ENCODE measurements at places on chromosomes 1 and 21.

GRCh38 chr1:19375631-19376400, 63.7 kb downstream of the SLC66A1 start:
- no peak for DNase-seq

- no peak for DNase-seq
Observed at GRCh38 chr1:95287081-95287480, 53.1 kb downstream of the RWDD3 start.

DNA sequence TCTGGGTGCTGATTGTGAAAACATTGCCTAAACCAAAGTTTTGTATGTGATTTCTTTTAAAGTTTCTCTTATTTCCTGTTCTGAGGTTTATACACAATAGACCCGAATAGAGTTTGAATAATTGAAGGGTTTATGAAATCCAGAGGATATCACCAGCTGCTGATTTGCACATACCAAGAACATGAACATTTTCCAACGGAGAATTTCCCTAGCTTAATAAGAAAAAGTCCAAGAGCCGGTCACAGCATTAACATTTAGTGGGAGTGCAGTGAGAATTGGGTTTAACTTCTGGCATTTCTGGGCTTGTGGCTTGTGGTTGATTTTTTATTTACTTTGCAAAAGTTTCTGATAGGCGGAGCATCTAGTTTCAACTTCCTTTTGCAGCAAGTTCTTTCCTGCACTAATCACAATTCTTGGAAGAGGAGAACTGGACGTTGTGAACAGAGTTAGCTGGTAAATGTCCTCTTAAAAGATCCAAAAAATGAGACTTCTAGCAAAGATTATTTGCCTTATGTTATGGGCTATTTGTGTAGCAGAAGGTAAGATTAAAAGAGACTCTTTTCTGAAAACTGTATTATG, at the start of gene CFH:
CFH (plus strand) TSS at position 407 of the 579 bp plus-strand sequence; CDS start at position 482, 75 bp downstream.
- peak; percentile 44 for DNase-seq

GRCh38 chr21:45590246-45590725, 48.0 kb upstream of the SLC19A1 start:
- DNase-seq = no peak

DNA sequence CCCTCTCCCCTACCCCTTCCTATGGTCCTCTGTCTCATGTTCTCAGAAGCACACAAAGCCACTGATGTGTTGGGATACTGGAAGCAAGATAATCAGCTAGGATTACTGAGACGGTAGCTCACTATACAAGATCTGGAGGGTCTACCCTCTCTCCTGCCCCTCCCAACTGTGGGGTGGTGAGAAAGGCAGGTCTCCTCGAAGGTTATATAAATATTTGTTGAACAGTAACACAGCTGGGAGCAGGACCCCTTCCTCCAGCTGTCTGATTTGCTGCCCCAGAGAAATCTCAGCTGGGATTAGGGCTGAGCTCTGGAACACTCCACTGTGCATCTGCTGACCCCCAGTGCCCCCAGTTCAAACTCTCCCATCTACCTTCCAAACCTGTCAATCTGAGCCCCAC, 94.2 kb upstream of the IPO9 start:
- no peak for DNase-seq

DNA sequence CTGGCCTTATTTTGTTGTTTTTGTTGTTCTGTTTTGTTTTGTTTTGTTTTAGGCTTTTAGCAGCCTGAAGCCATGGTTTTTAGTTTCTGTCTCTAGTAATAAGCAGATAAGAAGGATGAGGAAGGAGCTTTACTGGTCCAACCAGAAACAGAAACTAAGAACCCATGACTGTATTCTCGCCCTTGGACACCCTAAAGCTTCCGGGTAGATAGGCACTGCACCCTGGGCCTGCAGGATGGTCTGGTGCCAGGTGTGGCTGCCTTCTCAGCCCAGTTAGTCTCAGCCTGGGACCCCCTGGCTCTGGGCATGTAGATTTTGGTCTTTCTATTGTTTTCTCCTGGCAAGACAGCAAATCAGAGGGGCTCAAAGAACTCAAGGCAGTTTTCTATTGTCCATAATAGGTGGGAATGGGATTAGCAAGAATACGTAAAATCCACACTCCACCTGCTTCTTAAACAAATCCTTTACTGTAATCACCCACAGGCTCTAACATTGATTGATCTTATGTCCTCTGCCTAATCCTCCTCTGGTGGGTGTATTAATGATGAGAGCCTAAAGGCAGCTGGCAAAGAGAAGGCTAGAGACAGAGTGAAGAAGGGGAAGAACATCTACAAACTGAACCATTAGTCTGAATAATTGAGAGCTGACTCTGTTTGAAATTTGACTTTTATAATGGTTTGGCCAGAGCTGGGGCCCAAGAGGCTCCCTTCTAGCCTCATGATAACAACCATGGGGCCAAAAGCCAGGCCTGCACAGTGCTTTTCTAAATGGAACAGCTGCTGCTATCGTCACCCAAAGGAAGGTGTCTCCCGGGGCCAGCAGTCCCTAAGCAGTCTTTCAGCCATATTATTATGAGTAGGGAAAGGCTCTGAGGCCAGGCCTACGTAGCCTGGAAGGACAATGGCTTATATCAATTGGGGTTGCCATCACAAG, 106.8 kb upstream of the ATP1A1 start:
- DNase-seq = no peak

GRCh38 chr1:70092526-70092925, 112.9 kb downstream of the LRRC40 start:
- DNase-seq = no peak

- DNase-seq = peak; percentile 94
Observed at GRCh38 chr1:59696421-59697115, 118.2 kb upstream of the HOOK1 start.

DNA sequence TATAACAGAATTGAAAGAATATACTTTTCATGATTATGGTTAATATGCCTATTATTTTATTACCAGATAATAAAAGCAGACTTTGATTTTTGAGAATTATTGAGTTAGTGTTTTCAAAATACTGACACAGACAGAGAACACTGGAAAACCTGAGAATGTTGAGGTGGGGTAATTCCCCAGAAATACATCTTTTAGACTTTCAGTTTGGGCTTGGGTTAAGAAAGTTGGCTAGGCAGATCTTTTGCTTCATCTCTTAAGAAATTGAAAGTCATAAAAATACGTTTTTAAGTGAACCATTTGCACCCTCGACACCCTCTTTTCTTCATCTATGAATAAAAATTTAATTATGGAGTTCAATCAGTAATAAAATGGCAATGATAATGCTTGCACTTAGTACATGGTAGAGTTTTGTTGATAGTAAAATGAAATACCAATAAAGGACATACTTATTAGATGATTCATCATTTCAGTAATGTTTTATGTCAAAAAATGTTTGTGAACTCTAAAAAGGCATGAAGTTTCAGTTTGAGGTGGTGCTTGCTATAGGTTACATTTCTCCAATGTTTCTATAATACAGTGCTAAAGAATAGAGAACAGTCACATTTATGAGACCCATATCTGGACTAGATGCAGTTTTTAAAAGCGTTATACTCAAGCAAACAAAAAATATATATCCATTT, 1.9 kb upstream of the SAMSN1 start:
- DNase-seq = no peak

GRCh38 chr1:84297546-84298244, 3.8 kb upstream of the SAMD13 start:
- no peak for DNase-seq

- no peak for DNase-seq
Observed at GRCh38 chr1:54315099-54315498, 91.1 kb downstream of the SSBP3 start.

- DNase-seq = no peak
Observed at GRCh38 chr1:67791261-67791660, 42.0 kb downstream of the GNG12 start.

DNA sequence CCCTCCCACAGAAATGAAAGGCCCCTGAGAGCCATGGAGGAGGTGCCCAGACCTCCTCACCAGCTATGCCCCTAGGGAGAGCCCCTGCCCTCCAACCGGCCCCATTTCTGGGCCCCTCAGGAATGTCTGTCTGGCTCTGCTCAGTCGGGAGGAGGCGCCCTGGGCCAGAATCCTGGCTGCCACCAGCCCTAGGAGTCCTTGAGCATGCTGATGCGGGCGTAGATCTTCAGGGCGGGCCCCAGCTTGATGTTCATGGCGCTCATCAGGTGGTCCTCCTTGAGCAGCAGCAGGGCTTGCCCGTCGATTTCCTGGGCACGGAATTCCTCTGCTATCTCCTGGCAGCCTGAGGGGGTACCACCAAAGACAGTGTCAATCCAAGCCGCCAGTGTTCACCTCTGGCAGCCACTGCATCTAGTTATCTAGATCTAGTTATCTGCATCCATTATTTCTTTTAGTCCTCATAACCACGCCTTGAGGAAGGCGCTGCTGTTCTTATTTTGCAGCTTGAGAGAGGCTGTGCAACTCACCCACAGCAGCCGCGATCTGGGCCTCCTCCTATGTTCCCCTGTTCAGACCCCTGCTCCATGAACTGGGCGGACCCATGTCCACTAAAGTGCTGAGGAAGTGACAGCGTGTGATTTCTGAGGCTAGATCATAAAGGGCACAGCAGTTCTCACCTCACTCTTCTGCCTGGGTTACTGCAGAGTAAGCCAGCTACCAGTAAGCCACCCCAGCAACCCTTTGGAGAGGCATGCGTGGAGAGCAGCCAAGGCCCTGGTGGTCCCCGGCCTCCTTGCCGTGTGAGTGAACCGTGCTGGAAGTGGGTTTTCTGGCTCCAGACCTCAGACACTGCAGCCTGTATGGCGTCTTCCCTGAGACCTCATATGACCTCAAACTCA, 4.0 kb upstream of the A3GALT2 start:
- no peak for DNase-seq

DNA sequence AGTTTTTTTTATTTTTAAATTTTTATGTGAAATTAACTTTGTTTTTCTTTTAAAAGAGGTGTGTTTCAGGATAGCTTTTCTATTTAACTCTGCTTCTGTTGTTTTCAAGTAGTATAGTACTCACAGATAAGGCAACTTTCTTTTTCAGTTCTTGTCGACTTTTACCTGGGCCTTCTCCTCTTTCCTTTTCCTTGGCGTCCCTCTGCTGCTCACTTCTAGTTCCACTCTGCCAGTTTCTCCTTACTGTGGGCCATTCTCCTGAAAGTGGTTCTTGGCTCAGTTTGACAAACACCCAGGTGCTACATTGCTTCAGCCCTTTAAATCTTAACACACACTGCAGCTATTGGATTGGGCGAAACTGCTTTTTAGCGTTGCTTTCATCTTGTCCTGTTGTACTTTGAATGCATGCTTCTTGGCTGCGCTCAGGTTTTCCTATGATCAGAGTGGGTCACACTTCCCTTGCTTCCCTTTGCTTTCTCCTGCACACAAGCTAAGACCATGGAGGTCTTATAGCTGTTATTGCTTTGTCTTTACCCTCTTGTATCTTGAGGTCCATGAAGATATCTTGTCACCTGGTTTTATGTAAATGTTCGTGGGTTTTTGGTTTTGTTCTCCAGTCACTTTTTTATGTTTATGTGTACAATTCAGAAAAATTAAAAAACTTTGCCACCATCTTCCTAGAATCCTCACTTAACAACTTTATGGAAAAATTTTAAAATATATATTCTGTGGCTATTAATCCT, 21.6 kb downstream of the GABPA start:
- no peak for DNase-seq

GRCh38 chr1:77688939-77689338, 6.5 kb upstream of the ZZZ3 start:
- DNase-seq = no peak

- peak; percentile 24 for DNase-seq
Observed at GRCh38 chr1:113389359-113389952, 859 bp upstream of the MAGI3 start.

DNA sequence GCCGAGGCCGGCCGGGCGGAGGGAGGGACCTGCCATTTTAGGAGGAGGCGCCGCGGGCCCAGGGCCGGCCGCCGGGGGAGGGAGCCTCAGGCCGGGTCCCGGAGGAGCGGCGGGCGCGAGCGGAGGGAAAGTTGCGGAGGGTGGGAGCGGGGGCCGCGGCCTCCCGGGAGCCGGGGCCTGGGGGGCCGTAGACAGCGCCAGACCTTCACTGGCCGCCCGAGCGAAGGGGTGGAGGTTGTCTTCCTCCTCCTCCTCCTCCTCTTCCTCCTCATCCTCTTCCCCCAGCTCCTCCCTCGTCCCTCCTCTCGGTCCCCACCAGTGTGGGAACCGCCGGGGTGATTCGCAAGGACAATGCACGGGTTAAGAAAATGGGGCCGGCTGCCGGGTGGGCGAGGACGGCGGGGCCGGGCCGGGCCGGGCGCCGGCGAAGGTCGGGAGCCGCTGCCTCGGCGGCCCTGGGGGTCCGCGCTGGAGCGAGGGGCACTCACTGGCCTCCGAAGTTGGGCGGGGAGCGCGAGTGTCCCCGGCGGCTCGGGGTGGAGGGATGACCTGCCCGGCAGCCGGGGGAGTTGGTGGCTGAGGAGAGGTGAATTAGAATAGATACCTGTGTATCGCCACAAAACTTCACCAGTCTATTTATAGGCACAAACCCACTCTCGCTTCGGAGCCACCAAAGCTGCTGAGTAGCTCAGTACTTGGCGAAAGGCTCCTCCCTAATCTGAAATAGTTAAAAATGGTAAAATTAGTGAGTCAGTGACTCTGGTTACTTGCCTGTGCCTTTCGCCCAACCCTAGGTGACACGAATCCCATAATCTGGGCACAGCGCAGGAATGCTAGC, 1.3 kb downstream of the DYRK1A start:
- peak; percentile 31 for DNase-seq

Measured in Kasumi-1 (cell line).